ENCODE measurements at places on chromosomes 5 and 9.
A peak's percentile ranks its signal among the peaks of the same experiment; 100 is the strongest.

DNA sequence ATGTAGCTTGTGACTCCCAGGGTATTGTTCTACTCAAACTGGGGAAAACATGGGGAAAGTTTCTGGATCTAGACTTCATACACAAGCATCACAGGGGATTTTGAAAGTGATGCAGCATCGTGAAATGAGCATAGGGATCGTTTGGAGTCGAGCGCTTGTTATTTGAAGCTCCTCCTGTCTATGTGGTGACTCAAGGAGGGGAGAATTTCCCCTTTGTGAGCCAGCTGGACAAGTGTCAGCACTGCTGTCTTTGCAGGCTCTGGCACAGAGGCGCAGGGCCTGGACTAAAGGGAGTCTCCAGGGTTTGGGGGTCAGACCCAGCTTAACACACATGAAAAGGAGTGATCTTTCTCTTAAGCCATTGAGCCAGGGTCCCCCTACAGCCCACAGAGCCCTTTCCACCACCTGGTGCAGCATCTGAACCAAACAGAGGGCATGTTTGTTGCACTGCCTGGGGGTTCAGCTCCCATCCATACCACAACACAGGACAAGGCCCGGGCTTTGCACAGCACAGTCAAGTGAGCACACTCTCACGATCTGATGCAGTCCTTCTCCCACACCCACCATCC, 51.0 kb downstream of the IRF1 start:
- no peak for DNase-seq

- DNase-seq: no peak
Measured at GRCh38 chr9:116370556-116370955, 217.0 kb downstream of the PAPPA start.

DNA sequence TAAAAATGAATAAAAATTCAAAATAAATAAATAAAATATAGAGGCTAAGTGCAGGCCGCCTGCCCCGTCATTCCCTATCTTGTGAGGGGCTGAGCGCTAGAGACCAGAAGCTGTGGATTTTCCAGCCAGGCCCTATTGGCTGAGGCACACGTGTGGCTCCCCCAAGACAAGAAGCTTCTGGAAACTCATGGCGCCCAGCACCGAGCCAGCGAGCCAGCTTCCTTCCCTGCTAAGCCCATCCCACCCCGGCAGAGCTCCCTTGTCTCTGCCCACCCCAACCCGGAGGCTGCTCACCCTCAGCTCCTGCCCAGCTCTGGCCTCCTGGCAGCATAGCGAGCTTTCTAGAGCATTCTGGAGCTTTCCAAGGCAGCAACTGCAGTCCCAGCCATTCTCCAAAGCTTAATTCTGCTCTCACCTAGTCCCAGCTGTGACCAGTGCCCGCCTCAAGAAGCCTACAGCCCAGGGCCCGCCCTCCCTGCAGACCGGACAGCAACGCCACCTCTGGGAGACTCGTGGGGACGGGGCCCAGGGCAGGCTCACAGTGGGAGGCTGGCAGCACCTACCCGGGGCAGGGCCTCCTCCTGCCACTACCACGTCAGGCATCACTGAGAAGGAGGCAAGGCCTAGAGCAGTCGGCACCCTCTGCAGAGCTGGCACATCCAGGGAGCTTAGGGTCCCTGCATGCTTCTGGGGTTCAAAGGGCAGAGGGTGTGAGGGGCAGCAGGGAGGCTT, 23.2 kb upstream of the TMEM250 start:
- DNase-seq: no peak

GRCh38 chr9:10633785-10634184, 21.0 kb upstream of the PTPRD start:
- DNase-seq: no peak

GRCh38 chr9:114348906-114349482, 19.3 kb downstream of the ORM2 start:
- DNase-seq: peak; percentile 97

DNA sequence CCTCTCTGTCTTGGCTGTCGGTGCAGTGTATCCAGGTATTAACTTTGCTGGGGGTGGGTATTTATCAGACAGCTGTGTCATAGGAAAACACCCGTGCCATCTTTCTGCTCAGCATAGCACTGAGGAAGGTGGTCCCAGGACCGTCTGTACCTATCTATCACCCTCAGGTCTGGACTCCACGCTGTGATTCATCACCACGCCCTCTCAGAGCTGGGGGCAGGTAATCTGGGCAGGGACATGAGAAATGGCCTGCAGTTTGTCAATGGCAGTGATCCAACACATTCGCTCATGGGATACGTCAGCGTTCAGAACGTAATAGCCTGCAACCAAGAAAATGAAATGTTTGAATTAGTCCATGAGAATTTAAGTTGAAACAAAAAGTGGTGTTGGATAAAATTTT, 151.6 kb upstream of the MAP1B start:
- DNase-seq: no peak

DNA sequence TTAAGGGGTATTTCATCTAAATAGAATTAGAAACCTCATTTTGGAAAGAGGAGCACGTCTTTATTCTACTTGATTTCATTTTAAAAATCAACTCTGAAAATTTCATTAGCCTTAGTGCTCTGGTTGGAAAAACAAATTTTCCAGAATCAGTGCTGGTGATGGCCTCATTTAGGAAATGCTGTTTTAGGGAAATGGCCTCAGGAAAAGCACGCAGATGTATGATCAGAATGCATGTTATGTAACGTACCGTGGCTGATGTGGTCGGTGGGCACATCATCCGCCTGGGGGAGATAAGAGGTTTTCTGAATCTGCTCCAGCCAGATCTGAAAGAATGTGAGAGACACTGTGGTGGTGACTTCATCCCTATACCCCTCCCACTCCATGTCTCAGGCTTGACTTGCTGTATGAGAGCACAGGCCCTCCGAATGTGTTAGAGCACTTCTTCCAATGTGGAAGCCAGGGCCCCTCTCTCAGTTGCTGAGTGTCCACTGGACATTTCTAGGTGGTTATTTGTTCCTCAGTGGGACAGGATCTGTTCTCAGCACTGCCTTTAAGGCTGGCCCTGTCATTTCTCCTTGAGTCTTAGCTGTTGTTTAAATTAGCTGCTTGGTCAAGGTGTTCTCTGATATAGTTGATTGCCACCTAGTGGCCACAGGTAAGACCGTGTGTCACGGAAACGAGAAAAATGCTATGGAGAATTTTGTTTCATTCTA, 96.5 kb downstream of the ARHGAP26 start:
- peak; percentile 71 for DNase-seq

DNA sequence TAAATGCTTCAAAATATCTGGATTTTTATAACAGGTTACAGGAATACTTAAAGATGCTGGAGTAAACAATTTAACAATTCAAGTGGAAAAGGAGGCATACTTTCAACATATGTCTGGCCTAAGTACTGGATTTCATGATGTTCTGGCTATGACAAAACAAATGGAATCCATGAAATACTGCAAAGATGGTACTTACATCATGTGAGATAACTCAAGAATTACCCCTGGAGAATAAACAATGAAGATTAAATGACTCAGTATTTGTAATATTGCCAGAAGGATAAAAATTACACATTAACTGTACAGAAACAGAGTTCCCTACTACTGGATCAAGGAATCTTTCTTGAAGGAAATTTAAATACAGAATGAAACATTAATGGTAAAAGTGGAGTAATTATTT, 35.6 kb downstream of the SLC30A5 start:
- peak; percentile 59 for DNase-seq

DNA sequence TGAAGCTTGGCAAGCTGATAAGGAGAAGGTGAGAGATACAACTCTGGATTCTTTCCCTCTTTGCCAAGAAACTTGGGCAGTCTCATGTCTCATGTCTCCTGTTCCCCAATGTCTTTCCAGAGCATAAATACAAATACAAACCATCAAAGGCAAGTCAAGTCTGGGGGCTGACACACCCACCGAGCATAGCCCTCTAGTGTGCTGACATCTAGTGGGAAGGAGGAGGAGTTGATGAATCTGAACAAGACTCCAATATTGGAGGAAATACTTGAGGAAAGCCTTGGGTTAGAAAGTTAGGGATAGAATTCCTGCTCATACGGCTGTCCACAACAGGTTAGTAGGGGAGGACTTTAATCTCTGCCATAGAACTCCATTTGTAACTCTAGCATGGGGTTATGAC, 8.6 kb downstream of the MLANA start:
- DNase-seq: peak; percentile 2

DNA sequence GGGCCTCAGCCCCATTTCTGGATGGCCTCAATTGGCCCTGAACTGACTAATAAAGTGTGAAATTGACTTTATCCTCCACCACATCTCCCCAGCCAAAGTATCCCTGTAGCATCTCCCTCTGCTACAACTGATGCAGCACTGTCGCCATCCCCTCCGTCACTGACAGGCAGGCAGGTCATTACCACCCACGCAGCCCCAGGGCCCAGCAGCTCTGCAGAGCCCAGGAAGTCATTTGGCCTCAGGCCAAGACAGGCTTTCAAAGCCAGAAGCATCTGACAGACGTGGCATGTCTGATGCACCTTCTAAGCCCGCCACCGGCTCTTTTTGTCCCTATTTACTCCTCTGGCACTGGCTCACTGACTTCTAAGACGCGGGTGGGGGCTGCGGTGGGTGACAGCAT, 65.3 kb downstream of the ARHGEF37 start:
- DNase-seq: no peak

GRCh38 chr9:83996126-83996525, 15.5 kb downstream of the RMI1 start:
- no peak for DNase-seq

GRCh38 chr5:168779333-168779732, 200.2 kb upstream of the PANK3 start:
- no peak for DNase-seq

GRCh38 chr9:83060556-83060955, 2.4 kb downstream of the RASEF start:
- DNase-seq: no peak

DNA sequence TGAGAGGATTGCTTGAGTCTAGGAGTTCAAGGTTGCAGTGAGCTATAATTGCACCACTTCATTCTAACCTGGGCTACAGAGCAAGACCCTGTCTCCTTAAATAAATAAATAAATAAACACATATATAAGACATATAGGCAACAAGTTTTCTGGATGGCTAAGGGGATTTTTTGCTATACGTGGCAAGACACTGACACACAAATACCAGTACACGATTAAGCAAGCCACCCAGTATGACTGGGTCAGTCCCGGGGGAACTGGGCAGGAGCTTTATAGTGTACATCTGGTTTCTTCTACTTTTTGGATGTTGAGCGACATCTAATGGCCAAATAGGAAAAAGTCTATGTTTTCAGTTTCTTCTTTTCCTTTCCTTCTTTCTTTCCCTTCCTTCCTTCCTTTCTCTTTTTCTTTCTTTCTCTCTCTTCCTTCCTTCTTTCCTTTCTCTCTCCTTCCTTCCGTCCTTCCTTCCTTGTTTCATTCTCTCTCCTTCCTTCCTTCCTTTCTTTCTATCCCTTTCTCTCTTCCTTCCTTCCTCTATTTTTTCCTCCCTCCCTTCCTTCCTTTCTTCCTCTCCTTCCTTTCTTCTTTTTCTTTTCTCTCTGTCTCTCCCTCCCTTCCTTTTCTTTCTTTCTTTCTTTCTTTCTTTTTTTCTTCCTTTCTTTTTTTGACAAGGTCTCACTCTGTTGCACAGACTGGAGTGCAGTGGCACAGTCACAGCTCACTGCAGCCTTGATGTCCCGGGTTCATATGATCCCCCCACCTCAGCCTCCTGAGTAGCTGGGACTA, 47.0 kb upstream of the PLIN2 start:
- peak; percentile 78 for DNase-seq

- peak; percentile 83 for DNase-seq
Measured at GRCh38 chr9:95284162-95285080, 33.1 kb downstream of the FANCC start.

DNA sequence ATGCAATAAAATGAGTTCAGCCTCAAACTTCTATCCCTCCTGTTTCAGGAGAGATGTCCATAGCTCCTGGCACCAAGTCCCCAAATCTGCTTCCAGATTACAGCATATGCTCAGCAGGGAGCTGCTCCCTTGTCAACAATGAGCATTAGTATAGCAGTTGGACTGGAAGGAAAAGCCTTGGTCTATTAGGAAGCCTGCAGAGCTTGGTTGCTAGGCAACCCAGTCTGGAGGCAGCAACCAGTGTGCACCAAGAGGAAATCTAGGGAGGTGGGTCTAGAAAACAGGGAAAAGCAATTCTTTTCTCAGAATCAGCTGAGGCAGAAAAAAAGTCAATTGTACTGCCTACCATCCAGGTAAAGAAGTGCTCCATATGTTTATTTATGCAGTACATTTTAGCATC, 229.5 kb upstream of the NMUR2 start:
- DNase-seq: no peak

- DNase-seq: no peak
Measured at GRCh38 chr9:29939559-29939958, 2366.3 kb upstream of the C9orf72 start.

GRCh38 chr5:18662231-18662630, 1028.0 kb downstream of the TAF11L14 start:
- no peak for DNase-seq

DNA sequence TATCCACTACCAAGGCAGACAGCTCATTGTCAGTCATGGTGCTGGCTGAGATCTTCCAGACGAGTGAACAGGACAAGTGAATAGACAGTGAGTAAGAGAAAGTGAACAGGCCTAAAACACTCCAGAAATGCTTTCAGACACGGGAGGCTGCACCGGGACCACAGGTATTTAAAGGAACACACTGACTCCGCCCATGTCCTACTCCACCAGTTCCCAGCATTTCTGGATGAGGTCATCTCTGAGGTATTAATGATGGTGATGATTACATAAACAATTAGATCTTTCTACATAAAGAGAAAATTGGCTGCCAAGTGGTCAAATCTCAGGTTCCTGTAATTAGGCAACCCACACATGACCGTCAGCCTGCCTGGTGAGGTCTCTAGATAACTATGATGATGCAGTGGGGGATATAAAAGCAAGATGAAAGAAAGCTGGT, at the start of gene ACTBL2:
ACTBL2 (minus strand) TSS at position 141 of the 436 bp plus-strand sequence; CDS start at position 37, 104 bp downstream.
- peak; percentile 90 for DNase-seq

DNA sequence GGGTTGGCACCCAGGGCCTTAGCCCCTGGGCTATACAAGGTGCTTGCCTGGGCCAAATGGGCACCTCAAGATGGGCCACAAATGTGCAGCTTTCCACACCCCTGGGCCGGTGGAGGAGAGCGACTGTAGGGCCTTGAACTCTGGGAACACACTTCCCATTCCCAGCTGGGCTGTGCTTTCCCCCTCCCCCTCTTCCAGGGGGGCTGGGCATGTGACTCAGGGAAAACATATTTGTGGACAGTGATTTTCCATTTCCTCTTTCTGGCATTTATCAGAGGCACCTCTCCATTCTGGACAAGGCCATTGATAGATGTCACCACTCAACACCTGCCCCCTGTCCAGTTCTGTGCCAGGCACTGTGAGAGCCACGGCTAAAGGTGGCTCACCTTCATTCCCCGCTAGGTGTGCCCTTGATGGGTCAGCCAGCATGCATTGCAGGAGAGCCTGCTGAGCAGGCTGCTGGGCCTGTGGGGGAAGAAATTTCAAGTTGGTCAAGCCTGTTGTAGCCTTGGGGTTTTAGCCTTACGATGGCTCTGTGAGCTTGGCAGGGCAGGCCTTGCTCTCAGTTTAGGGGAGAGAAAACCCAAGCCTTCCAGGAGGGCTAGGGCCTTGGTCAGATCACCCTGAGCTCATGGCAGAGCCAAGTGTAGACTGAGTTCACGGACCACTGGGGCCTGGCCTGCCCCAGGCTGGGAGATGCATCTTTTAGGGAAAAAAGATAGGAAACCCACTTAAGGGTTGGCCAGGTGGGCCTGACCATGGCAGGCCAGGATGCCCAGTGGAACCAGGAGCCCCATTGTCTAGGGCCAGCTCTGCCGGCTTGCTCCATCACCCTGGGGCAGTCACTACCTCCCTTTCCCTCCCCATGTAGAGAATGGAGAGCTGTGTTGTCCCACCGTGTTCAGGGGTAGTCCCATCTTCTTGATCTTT, 113.9 kb downstream of the DAB2IP start:
- DNase-seq: peak; percentile 35

- DNase-seq: peak; percentile 19
Measured at GRCh38 chr5:173984218-173984617, 4.8 kb upstream of the C5orf47 start.

Data from ACHN (cell line).